Activated CD8-positive, alpha-beta memory T cell treated with anti-CD3 and anti-CD28 coated beads, Interleukin-2, amount 10 ng/mL, durations not matched to agents 7 days and 5 days (primary cell): ENCODE measurements at places on chromosomes 1 and 21. TPM values are rescaled to one million over a fixed set of nuclear protein-coding genes. Genes with fewer than 3 reads are reported as not detected.

The RAD54L gene
- total RNA-seq: 85.3 TPM

The TCHH gene
- 0.14 TPM for total RNA-seq

The CRYAA gene
- not detected for total RNA-seq

The OR2T35 gene
- total RNA-seq: not detected

The CYP4Z1 gene
- not detected for total RNA-seq

The HSD11B1 gene
- 0.91 TPM for total RNA-seq

The HRNR gene
- total RNA-seq: not detected

The PTPN14 gene
- 0.32 TPM for total RNA-seq

The MNDA gene
- not detected for total RNA-seq

The ECM1 gene
- total RNA-seq: 1.3 TPM

The RBP7 gene
- total RNA-seq: not detected

The CLCA1 gene
- not detected for total RNA-seq

The TFF1 gene
- total RNA-seq: not detected

The PADI2 gene
- total RNA-seq: 0.23 TPM

The MTARC1 gene
- total RNA-seq: not detected

The BEST4 gene
- total RNA-seq: 0.79 TPM

The ATP1A4 gene
- total RNA-seq: 0.40 TPM

The OXCT2 gene
- total RNA-seq: 0.82 TPM

The PLPPR5 gene
- not detected for total RNA-seq

The CEP85 gene
- total RNA-seq: 56.3 TPM

The TMPRSS2 gene
- not detected for total RNA-seq
